ENCODE measurements at places on chromosomes 4 and X.
A peak's percentile ranks its signal among the peaks of the same experiment; 100 is the strongest.

DNA sequence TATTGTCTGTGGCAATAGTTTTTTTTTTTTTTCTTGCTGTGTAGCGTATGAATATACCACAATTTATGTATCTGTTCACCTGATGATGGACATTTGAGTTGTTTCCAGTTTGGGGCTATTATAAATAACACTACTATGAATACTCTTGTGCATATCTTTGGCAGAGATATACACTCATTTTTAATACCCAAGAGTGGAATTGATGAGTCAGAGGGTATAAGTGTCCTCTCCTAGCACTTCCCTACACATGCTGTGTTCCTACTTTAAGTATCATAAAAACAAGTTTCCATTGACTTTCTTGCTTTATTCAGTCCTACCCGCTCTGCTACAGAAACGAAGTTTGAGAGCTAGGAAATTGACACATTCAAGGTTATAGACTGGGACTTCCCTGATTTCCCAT, 39.8 kb downstream of the XIAP start:
- no peak for DNase-seq

- no peak for DNase-seq
Measured at GRCh38 chrX:100731441-100732281, at the start of gene SYTL4. TSS of gene SYTL4 (minus strand) at chrX:100732121. CDS start at chrX:100702037, 30,084 bp downstream.

DNA sequence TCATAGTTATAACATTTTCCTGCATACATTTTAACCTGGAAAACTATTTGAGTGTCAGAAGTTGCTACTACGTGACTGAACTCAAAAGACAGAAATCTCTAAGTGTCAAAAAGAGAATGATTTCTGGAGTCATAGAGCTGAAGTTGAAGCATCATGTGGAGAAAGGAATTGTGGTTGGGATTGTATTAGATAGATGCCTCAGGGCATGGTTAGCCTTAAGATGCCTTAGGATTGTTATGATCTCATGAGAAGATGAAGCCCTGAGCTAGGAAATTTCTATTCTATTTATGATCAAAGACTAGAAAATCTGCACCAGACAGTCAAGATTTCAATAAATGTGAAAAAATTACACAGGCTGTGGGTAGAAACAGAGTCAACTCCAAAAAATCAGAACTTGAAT, 20.2 kb downstream of the EPGN start:
- no peak for DNase-seq

GRCh38 chrX:94560930-94561329, 886.9 kb downstream of the FAM133A start:
- DNase-seq = no peak

DNA sequence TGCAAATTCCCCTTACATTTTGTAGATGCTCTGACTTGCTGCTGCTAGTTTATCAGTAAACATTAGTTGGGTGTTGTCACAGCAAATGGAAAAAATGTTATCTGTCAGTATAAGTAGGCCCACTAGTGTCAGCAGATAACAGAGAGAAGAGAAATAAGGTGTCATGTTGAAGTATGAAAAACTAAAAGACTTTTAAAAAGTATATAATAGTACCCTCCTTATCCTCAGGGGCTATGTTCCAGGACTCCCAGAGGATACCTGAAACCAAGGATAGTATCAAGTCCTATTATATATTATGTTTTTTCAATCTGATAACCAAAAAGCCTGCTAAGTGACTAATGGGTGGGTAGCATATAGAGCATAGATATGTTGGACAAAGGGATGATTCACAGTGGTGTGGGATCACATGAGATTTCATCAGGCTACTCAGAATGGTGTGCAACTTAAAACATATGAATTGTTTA, 11.6 kb upstream of the BMP2K start:
- DNase-seq = no peak

DNA sequence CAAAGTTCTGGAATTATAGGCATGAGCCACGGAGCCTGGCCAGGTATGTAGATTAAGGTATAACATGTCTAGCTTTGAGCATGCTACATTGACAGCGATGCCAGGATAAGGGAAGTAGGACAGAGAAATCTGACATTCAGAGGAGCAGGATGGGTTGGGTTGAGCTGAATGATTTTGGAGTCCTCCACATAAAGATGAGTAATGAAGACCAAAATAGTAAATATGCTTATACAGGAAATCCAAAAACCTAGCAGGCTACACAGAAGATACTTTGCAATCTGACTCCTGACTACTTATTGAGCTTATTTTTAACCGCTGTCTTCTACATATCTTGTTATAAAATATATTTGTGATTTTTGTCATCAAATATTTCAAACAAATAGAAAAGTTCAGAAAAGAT, 69.7 kb downstream of the PDGFC start:
- no peak for DNase-seq

GRCh38 chr4:108777388-108777787, 14.5 kb upstream of the ETNPPL start:
- DNase-seq = no peak

DNA sequence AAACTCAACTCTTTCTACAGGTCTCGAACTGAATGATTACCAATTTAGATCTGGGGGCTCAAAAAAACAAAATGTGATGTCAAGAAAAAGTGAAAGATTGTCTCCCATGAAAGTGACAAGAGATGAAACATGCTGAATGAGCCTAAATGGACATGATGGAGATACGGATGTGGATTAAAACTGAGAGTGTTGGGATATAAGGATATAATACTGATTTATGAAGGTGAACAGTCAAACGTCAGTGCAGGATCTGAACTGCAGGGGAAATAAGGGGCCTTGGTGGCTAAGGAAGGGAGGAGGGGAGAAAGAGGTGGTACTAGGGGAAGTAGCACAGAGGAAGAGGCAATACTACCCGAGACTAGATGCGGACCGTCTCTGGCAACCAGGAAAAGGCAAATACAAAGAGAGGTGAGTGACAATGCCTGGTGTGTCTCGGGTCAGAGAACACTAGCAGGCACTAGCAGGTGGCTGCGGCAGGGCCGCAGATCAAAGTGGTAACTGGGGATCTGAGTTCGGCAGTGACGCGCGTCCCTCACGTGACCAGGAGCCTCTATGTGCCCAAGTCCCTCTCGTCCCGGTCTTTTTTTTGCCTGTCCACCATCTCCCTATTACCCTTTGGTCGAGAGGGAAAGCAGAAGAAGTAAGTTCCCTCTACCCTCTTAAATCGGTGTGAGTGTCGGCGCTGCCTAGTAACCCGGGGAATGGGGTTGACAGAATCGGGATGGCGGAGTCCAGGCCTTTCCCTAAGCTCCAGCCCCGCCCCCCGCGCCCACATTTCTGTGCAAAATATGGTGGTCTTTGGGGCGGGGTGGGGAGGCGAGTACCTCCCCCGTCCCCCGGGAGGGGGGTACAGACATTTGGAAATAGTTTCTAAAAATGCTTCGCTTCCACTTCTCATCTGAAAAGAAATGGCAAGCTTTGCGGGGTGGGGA, at the start of gene TCEAL1:
TCEAL1 (plus strand) TSS at position 590 of the 932 bp plus-strand sequence. CDS start 942 bp downstream, outside the sequence.
- DNase-seq = peak; percentile 46
